Inflammatory macrophage treated with lipopolysaccharide for 1 hour (primary cell): ENCODE measurements at places on chromosomes 11 and 22.

- DNase-seq = no peak
Measured at GRCh38 chr22:37750596-37751162, 53.8 kb downstream of the TRIOBP start.

DNA sequence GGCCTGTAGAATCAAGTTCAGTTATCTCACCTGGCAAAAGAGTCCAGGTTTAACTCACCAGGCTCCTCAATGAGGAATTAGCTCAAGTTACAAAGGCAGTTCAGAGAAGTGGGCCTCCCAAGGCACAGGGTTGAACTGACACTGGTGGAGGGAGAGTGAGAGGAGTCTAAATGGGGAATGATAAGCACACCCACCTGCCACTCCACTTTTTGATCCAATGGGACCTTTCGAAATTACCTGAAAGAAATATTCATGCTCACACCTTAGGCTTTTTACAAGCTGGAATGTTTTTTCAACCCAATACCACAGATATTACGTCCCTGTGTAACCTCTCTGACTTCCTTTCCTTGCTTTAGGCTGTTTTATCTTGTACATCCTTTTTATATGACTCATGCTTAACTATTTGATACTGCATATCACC, 642.7 kb upstream of the TENM4 start:
- no peak for DNase-seq

DNA sequence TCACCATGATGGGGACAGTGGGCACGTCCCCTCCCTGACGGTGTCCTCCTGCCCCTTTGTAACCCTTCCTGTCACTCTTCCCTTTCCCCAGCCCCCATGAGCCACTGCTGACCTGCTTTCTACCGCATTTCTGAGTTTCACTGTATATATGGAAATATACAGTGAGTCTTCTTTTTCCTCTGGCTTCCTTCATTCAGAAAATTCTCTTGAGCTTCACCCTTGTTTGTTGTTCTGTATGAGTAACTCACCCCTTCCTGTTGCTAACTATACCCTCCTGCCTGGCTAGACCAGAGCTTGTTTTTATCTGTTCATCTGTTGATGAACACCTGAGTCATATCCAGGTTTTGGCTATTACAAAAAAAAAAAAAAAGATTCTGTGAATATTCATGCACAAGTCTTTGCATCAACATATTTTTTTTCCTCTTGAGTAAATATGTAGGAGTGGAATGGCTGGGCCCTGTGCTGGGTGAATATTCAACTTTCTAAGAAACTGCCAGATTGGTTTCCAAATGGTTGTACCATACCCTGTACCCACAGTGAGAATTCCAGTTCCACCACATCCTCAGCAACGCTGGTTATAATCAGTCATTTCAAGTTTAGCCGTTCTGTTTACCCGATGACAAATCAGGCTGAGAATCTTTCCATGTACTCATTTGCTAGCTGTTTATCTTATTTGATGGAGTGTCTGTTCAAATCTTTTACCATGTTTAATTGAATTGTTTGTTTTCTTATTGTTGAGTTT, 62.0 kb downstream of the IGF2 start:
- DNase-seq = no peak

- DNase-seq = no peak
Measured at GRCh38 chr11:9617940-9618339, 44.5 kb downstream of the WEE1 start.

DNA sequence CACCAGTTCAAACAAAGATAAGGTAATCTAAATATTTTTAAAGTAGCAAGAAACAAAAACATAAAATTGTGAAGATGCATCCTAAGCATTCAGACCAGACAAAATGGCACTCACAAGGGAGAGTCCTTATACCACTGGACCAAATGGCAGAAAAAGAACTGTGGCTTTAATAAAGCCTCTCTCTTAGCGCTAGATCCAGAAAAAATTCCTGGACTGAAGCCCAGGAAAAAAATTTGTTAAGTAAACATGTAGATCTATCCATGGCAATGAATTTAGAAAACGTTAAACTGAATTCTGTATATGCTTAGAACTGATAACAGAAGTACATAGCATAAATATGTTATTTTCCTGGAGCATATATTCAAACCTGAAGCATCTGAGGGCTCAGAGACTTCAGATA, 11.8 kb upstream of the CD59 start:
- DNase-seq = no peak

DNA sequence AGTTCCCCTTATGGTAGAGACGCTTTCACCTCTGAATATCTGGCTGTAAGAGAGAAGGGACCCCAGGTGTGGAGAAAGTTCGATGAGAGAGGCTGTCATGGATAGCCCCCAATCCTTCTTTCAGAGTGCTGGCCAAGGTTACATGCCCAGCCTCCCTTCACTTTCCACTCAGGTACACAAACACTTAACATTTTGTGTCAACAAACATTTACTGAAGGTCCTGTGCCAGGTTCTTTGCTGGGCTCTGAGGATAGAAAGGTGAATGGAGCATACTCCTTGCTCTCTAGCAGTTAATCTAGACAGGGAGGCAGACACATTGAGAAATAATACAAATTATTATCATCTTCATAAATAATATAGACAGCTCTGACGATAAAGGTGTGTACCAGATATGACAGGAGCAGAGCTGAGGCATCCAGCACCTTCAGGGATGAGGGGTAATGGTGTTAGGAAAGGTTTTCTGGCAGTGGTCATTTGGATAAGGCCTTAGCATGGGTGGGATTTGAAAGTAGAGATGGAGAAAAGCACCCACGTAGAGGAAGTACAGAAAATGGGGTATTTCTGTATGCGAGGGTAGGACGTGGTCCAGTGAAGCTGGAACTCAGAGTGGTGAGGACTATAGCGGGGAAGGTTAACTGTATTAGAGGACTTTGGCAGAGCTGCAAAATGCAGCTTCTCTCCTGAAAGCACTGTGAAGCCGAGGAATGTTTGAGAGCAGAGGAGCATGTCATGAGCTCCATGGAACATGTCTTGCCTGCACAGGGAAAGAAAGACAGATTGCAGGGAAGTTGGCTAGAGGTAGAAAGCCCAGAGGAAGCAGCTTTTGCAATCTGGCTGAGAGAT, 19.6 kb downstream of the PPFIBP2 start:
- DNase-seq = no peak

GRCh38 chr11:71420455-71421241, 27.5 kb downstream of the DHCR7 start:
- DNase-seq = peak; percentile 33
